Activated CD4-positive, alpha-beta T cell treated with anti-CD3 and anti-CD28 coated beads, Interleukin-2, amount 50 U/mL, for 1 hour (primary cell): ENCODE measurements at places on chromosomes 12 and 14.

- no peak for DNase-seq
Observed at GRCh38 chr12:58095002-58095401, 153.6 kb downstream of the ATP23 start.

- DNase-seq, result peak; percentile 42
Observed at GRCh38 chr14:93954900-93955849, 21.2 kb downstream of the ASB2 start.

- peak; percentile 82 for DNase-seq
Observed at GRCh38 chr12:107607464-107608392, 77.9 kb upstream of the PWP1 start.

DNA sequence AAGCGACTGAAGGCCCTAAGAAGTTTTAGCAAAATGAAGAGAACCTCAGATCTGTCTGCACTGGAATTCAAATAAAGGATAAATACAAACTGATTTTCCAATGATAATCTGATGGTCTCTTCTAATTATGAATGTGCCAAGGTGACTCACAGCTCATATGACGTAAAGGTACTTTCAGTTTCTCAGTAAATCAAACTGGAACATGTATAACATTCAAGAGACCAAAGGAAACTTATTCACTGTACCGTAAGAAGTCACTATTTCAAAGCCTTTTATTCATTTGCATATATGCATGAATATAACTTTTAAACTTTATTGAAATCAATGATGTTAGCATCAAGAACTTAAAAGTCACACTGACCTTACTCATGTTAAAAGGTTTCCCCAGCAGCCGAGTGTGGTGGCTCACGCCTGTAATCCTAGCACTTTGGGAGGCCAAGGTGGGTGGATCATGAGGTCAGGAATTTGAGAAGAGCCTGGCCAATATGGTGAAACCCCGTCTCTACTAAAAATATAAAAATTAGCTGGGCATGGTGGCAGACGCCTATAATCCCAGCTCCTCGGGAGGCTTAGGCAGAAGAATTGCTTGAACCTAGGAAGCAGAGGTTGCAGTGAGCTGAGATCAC is 52.2 kb downstream of the ATXN2 start:
- DNase-seq, result no peak

GRCh38 chr12:52041695-52042123 is 9.5 kb upstream of the NR4A1 start:
- peak; percentile 41 for DNase-seq

- no peak for DNase-seq
Observed at GRCh38 chr12:55965941-55966407, at the start of gene PMEL. Gene PMEL (minus strand): TSS chr12:55966042. CDS start chr12:55966011, 31 bp downstream.

GRCh38 chr12:53952871-53953734 is 1.6 kb upstream of the HOXC12 start:
- DNase-seq, result no peak

DNA sequence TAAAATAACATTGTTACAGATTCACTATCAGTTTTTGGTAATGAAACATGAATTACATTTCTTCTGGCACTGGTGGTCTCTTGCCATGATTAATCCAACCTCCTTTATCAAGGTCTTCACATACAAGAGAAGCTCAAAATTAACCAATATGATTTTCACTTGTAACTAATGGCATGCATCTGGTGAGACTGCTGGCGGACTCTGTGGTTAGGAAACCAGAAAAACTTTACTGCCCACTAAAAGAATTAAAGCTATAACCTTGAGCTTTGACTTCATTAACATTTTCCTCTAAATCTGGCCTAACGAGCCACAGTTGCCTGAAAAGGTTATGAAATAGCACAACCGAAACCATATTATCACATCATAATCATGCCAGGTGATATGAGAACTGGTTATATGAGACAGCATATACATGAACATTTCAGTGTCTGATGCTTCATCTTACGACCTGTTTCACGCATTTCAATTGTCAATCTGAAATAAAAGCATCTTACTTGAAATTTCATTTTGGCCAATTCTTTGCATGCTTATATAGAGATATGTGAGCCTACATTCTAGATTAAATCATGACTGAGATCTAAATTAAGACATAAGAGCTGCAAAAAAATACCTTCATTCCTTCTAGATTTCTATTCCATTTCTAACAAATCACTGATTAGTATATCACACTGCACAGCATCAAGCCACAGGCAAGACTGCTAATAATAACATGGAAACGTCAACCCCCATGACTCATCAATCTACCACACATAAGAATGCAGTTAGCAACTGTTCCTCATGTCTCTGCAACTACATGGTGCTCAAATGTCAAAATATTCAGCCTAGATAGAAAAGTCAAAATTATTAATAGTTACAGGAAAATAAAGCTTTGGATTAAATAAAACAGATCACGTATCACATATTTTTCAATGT is 89.3 kb downstream of the OSBPL8 start:
- no peak for DNase-seq

DNA sequence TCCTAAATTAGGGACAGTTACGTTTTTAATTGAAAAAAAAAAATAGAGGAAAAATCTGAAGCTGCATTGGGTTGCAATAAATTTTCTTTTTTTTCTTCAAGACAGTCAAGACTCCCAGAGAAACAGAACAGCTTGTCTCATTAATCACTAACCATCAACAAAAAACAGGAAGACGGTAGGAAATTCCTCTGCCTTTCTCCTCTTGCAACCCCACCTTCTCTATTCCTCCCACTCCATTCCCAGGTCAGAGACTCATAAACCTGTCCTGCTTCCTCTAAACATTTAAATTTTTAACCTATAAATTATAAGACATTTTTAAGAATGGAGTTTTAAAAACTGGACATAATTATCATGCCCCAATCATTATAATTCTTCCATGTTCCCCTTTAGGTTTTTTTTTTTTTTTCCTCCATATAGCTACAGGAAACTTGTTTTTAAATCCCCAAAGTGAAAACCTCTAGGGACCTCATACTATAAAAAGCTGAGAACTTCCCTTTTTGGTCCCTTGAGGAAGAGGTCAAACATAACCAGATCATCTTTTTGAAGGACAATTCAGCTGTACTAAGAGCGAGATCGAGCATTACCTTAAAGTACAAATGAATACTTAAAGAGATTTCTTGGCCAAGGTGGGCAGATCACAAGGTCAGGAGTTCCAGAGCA is 36.0 kb downstream of the CPM start:
- DNase-seq, result no peak

DNA sequence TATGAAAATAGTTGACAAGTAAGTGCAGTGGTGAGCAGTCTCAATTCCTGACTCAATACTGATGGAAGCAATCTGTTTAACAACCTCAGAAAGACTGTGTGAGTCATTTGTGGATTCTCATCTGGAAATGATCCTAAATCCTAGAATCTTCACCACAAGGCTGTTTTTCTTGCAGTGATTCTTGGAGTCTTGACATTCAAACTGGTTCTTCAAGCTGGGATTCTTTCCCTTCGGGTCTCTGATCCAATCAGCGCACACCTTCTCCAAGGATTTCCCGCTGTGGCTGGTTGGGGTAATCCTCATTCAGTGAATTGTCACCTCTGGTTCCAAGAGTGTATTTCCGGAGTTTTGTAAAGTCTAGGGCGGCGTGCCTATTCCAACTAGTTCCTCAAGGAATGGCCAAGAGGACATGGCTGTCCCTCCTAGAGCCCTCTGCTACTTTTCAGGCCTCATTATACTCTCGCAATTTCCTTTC is 37.7 kb upstream of the FOXJ2 start:
- no peak for DNase-seq

DNA sequence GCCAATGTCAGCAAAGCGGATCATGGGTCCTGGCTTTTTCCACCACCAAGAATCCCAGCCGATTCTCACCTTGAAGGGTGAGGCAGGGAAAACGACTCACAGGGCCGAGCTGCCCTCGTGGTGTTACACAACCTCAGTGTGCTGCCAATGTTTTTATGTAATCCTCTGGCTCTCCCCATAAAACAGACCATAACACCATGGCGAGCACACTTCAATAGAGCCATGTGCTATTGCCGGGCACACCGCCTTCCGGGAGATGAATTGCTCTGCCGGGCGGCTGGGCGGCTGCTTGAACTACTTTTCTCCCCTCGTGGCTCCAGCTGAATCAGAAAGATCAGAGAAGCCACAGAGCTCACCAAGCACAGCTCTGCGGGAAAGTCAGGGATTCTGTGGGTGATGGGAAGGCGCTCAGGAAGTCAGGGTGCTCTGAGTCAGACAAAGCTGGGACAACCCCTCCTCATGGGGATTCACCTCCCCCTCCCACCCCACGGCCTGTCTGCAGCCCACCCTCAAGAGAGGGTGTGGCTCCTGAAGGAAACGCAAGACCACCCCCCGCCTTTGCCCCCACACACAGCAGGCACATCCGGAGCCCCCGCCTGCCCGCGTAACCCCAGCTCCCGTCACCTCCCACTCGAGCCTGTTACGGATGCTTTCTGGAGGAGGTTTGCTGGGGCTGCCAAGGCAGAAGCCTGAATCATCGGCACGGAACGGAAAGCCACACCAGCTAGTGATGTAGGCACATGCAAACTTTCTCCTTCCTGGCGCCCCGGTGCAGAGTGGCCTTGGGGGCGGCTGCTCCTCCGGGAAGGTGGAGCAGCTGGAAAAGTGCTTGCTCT is 1.8 kb downstream of the GALNT9 start:
- no peak for DNase-seq

- DNase-seq, result no peak
Observed at GRCh38 chr14:58663494-58664111, 25.8 kb downstream of the DACT1 start.

- DNase-seq, result no peak
Observed at GRCh38 chr14:88380405-88380804, 5.1 kb upstream of the SPATA7 start.

DNA sequence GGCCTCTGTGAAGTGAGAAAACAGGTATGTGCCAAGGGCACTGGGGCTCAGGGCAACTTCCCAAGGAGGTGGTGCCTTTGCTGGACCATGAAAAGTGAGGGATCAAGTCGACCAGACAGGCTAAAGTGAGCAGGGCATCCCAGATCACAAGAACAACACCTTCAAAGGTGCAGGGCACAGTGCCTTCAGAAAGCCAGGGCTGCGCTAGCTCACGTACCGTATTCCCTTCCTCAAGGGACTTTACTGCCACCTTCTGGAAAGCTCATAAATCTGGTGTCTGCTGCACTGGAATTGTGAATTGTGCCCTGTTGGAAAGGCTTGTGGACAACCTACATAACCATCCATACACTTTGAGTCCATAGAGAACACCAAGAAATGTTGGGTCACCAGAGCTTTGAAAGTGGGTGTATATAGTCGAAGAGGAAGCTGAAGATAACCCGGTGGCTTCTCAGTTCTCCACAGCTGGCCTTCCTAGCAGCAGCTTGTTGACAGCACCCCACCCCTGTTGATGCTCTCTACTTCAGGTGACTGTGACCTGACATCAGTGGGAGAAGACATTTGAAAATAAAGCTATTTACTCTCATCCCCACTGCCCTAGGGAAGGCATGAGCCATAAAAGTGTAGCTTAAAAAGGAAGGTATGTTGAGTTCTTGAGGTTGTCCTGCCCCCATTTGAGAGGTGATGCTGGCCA is 24.5 kb downstream of the FIGNL2 start:
- DNase-seq, result peak; percentile 16

GRCh38 chr12:109020796-109021380 is at the start of gene SVOP:
Gene SVOP (minus strand): TSS chr12:109021068. CDS start chr12:109020868, 200 bp downstream.
- DNase-seq, result peak; percentile 10

DNA sequence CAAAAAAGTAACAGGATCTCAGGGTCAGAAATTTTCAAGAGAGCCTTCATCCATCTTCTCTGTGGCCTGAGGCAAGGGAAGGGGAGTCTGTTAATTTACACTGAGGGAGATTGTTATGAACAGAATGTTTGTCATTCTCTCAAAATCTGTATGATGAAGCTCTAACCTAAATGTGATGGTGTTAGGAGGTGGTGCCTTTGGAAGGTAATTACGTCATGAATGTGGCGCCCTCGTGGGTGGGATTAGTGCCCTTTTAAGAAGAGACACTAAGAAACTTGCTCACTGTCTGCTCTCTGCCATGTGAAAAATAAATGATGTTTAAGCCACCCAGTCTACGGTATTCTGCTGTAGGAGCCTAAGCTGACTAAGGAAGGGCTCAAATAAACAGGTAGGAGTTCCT is 521.6 kb downstream of the SNAPC1 start:
- DNase-seq, result no peak

DNA sequence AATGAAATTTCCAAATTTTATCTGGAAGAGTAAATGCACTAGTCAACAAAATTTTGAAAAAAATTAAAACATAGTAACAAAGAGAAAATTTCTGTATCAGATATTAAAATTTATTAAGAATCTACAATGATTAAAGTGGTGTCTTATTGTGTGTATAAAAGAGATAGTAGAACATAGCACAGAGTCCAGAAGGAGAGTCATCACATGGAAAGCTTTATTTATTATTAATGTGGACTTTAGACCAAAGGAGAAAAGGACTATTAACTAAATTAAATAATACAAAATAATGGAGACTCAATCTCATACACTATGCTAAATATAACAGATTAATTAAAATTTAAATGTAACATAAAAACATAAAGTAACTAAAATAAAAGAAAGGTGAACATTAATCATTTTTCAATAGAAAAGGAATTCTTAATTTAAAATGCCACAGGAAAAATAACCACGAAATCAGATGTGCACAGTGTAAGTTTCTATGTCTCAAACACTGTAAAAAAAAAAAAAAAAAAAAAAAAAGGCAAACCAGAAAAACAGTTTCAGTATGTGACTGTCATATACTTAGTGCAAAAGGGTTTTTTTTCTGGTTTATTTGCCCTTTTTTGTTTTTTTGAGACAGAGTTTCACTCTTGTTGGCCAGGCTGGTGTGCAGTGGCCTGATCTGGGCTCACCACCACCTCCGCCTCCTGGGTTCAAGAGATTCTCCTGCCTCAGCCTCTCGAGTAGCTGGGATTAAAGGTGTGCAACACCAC is 95.4 kb downstream of the MYF5 start:
- no peak for DNase-seq

DNA sequence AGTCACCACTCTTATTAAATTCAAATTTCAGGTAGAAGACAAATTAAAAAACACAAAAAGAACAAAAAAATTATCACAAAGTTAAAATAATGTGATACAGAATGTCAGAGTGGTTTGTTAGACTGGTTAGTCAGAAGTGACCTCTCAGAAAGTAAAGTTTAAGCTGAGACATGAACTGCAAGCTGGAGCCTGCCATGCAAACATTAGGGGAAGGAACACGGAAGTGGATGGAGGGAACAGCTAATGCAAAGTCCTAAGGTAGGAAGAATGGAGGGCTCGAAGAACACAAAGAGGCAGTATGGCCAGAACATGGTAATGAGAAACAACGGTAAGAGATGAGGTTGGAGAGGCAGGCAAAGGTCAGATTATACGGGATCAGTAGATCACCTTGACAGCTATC is 41.7 kb downstream of the WDHD1 start:
- no peak for DNase-seq

GRCh38 chr12:103548622-103549601 is 38.2 kb upstream of the STAB2 start:
- peak; percentile 60 for DNase-seq

DNA sequence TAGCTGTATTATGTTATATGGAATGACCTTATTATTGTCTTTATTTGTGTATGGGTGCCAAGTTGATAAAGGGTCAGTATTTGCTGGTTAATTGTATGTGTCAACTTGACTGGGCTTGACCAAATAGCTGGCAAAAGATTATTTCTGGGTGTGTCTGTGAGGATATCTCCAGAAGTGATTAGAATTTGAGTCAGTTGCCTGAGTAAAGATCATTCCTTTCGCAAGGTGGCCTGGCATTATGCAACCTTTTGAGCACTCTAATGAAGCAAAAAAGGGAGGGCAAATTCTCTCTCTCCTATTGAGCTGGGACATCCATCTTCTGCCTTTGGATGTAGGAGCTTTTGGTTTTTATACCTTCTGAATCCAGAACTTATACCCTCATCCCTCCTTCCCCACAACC is 82.2 kb downstream of the ATXN7L3B start:
- DNase-seq, result no peak

GRCh38 chr12:38771871-38772270 is 133.5 kb downstream of the CPNE8 start:
- DNase-seq, result no peak

GRCh38 chr14:39430762-39431415 is 1.3 kb downstream of the FBXO33 start:
- DNase-seq, result no peak
